HFFc6 (cell line): ENCODE measurements at places on chromosomes 6 and 20. TPM values are rescaled to one million over a fixed set of nuclear protein-coding genes. Genes with fewer than 3 reads are reported as not detected.

DNA sequence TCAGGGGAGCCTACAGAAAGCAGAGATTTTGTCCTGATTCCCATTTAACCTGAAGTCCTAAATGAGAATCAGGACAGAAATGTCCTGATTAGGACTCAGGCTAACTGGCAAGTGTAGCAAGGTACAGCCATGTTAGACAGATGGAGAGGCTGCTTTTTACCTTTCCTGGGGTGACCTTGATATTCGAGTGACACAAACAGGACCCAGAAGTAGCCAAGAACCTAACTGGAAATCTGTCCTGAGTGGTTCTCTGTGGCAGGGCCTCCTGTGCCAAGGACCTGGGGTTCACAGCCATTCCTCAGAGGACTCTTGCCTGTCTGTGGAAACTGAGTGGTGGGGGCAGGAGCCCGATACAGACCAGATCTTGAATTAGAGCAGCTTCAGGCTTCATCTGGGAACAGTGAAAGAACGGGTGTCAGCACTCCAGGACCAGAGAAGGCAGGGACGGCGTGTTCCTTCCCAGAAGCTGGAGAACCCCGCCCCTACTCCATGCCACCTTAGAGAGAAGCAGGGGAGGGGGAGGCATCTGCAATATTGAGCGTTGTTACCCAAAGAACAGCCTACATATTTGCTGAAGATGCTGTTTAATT is 4.3 kb upstream of the FUCA2 start:
- no peak for DNase-seq

- no peak for DNase-seq
Measured at GRCh38 chr6:63887002-63887751, 251.6 kb downstream of the PHF3 start.

The TPX2 gene
- 51.0 to 108 TPM (median 93.0 TPM) in 3 replicates for total RNA-seq

DNA sequence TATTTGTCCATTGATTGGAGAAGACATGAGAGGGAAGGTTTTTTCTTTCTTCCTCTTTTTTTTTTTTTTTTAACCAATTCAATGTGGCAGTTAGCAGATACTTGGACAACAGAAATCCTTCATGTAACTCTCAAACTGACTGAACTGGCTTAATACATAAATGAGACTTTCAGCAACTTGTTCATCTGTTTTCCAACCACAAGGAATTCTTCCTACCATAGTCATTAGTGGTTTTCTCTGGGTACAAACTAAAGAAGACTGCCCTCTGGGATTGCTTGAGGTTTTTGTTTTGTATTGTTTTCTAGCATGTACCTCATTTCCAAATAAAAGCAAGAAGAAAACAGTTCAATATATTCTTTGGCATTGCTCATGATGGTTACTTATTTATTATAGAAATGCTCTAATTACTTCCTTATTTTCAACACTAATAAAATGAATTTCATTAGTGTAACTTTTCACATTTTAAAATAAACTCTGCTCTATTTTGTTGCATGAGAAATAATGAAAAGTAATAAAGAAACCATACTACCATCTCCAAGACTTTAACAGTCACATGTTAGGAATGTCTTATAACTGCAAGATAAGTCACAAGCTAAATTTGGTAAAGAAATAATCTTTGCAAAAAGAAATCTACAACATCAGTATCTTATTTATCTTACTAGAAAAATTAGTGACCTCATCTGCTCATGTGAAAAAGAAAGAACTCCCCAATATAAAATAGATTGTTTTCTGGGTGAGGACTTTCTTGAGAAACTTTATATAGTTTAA is 52.0 kb downstream of the ME1 start:
- peak; percentile 80 for DNase-seq

The MYCT1 gene
- 0.39 to 1.7 TPM (median 0.74 TPM) in 3 replicates for total RNA-seq

DNA sequence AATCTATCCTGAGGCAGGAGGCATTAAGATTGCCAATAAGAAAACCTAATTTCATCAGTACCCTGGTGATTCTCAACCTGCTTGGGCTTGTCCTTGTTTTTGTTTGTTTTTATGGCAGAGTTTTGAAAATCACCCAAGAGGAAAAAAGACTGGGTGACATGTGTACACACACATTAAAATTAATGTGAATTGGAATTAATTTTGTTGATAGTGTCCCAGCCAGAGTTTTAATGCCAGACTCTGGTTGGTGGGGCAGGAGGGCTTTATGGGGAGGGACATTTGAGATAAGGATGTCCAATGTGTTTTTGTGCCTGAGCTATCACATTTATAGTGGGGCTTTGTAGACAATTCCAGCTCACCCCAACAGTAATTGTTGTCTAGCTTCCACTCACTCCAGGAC is 184.6 kb downstream of the ID4 start:
- DNase-seq, result no peak

- DNase-seq, result no peak
Measured at GRCh38 chr6:63713332-63713731, 77.7 kb downstream of the PHF3 start.

The PLN gene
- not detected in 3 replicates for total RNA-seq

DNA sequence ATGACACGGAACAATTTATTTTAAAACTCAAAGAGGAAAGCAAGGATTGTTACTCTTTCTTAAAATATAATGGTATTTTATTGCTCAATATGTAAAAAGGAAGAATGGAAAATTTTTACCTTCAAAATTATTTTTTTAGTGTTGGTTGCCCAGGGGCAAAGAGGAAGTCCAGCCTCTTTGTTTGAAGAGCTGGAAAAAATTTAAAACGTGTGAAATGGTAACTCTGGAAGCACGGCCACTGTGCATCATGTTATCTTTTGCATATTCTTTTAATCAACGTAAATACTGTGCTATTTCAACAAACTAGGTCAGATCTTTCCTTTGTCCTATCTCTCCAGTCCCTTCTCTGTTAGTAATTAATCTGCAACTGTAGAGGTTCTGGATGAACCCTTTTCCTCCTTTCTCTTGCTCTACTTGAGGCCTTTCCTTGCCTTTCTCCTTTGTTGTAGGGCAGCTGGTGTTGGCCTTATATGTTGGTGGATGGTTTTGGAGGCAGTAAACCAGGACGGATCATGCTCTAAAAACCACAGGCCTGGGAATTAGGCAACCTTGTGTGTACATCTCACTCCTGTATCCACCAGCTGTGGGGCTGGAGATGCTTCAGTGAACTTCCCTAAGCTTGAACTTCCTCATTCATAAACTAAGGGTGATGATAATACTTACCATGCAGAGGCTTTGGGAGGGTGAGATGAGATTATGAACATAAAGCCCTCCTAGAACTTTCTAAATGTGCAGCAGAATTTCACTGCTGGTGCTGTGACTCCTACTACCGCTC is 143.3 kb downstream of the PRL start:
- DNase-seq, result no peak

GRCh38 chr6:34731393-34732060 is 25.8 kb upstream of the SNRPC start:
- DNase-seq, result no peak

DNA sequence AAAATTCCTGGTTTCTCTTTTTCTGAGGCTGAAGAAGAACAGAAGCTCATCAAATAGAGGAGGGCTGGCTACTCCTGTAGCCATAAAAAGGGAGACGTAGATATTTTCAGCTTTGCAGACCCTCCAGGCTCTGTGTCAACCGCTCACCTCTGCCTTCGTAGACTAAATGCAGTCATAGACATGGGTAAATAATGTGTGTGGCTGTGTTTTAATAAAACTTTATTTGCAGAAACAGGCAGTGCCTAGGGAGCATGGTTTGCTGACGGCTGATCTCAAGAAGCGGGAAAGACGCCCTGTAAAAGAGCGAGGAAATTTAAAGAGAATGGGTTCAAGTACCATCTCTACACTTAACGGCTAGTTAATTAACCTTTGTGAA is 171.8 kb downstream of the BCAS1 start:
- DNase-seq, result no peak
